HCEC 1CT (cell line): ENCODE measurements at places on chromosomes 4 and X.

- DNase-seq: no peak
Observed at GRCh38 chrX:2717312-2717711, 26.2 kb downstream of the CD99 start.

GRCh38 chr4:94806376-94806775 is 48.6 kb downstream of the BMPR1B start:
- no peak for DNase-seq

GRCh38 chrX:114038358-114038757 is 545.5 kb upstream of the HTR2C start:
- no peak for DNase-seq

DNA sequence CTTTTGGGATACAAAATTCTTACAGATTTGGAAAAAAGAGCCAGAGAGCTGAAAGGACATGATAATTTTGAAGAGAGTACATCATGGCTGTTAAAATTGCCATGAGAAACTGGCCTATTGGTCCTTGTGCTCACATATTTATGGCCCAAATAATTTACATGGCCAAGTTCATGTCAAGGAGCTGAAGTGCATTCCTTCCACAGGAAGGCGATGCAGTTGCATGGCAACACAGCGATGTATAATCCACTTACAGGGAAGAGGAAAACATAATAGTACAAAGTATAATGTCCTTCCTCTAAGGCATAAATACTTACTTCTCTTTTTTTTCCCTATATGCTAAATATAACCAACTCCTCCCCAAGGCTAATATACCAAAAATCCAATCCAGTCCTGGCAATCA is 914.5 kb upstream of the AGA start:
- no peak for DNase-seq

GRCh38 chr4:24650849-24651640 is 66.7 kb upstream of the DHX15 start:
- no peak for DNase-seq

GRCh38 chrX:102934624-102935023 is 2.4 kb upstream of the RAB40AL start:
- DNase-seq: peak; percentile 18

DNA sequence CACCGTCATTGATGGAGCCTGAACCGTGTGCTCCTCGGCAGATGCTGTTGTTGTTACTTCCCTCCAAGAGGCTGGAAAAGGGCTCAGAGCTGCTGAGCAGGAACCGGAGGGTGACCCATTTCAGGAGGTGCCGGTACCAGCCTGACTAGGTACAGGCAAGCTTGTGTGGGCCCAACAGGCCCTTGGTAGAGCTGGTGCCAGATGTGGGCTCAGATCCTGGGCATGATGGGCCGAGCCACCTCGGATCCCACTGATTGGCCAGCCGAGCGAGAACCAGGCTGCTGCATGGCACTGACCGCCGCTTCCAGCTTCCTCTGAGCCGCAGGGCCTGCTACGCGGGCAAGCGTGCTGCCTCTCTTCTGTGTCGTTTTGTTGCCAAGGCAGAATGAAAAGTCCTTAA is 33.7 kb downstream of the NOP14 start:
- no peak for DNase-seq

- DNase-seq: no peak
Observed at GRCh38 chr4:81919810-81920209, 448.1 kb upstream of the RASGEF1B start.

- DNase-seq: no peak
Observed at GRCh38 chr4:38139187-38139586, 179.0 kb downstream of the PTTG2 start.

- DNase-seq: no peak
Observed at GRCh38 chrX:10630320-10630719, 9.9 kb upstream of the MID1 start.

- no peak for DNase-seq
Observed at GRCh38 chr4:186787536-186787935, 63.9 kb upstream of the FAT1 start.

DNA sequence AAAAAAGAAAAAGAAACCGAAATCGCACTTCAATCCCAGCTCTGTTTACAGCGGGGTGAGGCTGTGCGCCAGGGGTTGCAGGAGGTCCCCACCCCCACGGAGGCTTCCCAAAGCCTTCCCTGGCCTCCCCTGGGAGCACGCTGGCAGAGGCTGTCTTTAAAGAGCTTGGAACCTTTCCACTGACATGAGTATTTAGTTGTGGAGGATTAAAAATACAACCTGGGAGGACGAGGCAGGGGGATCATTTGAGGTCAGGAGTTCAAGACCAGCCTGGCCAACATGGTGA is 69.1 kb downstream of the PPP2R2C start:
- DNase-seq: no peak

DNA sequence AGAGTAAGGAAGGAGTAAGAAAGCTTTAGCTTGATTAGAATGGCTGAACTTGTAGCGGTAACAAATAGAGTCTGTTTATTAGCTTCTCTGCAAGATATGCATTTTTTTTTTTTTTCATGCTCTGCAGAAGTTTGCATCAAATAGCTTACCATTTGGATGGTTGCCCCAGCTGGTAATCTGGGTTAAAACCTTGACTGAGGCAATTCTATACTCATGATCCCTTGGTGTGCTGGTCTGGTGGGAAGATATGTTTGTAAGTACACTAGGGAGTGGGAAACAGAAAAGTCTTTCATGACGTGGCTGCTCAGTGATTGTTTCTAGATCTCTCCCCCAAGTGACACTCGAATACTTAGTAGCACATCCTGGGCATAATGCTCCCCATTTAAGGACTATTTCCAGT is 32.1 kb downstream of the SEPTIN11 start:
- no peak for DNase-seq

DNA sequence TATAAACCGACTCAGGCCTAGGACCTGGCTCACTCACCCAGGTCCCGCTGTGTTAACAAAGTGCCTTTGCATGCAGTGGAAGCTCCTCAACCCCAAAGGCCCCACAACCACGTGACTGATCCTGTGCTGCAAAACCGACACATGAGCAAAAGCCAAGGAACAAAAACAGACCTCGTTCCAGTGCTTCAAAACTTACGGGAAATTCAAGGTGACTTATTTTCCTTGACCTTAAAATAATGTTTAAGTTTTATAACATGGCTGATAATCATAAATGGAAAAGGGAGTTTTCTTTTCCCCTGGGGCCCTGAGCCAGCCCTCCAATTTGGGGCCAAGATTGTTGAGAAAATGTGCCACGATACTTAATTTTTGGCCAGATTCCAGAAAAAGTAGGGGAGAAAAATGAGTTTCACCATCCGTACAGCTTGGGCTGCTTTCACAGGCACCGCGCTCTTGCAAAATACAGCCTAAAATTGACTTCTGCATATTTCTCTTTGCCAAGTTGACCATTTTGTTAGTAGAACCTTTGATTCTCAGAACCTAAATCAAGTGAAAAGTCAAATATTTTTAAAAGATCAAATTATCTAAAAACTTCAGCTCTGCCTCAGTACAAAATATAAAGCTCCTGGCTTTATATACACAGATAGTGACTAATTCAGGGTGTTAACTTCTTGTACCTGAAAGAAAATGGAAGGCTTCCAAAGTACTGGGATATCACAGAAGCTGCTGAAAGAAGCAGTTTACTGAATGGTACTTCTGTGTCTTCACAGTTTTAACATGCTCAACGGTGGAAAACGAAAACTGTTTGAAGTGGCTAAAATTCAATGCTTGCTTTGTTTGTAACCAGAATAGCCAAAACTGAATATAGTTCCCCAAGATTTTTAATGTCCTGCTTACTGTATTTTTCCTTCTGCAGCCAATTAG is 93.8 kb downstream of the APBB2 start:
- DNase-seq: no peak

DNA sequence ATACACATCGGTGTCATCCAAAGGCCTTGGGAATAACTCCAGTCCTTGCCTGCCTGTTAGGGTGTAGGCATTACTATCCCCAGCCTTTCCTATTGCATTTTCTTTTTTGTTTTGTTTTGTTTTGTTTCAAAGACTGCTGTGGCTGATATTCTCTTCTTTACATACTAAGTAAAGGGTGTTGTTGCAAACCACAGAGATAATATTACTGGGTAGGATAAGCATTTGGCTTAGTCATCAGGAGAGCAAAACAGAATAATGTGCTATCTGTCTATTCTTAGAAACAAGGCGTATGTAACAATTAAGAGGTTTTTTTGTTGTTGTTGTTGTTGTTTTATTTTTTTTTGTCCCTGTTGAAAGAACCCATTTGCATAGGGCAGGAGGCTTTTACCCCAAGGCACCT is 41.8 kb downstream of the UGT2B28 start:
- DNase-seq: no peak

GRCh38 chrX:13293700-13294099 is 26.2 kb downstream of the ATXN3L start:
- no peak for DNase-seq

DNA sequence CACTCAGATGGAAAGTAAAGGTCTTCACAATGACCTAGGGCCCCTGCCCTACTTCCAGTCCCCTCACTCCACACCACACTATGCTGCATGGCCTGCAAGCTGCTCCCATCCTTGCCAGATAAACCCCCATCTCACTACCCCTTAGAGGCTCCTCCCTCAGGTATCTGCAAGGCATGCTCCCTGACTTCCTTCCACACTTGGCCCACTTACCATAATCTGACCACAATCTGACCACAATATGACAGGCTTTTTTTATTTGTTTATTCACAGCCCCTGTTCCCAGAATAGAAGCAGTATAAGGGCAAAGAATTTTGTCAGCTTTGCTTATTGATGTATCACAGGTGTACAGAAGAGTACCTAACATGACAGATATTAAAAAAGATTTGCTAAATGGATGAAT is 124.7 kb downstream of the CAMK2D start:
- peak; percentile 34 for DNase-seq

- no peak for DNase-seq
Observed at GRCh38 chr4:176357359-176358082, 37.8 kb downstream of the SPCS3 start.

DNA sequence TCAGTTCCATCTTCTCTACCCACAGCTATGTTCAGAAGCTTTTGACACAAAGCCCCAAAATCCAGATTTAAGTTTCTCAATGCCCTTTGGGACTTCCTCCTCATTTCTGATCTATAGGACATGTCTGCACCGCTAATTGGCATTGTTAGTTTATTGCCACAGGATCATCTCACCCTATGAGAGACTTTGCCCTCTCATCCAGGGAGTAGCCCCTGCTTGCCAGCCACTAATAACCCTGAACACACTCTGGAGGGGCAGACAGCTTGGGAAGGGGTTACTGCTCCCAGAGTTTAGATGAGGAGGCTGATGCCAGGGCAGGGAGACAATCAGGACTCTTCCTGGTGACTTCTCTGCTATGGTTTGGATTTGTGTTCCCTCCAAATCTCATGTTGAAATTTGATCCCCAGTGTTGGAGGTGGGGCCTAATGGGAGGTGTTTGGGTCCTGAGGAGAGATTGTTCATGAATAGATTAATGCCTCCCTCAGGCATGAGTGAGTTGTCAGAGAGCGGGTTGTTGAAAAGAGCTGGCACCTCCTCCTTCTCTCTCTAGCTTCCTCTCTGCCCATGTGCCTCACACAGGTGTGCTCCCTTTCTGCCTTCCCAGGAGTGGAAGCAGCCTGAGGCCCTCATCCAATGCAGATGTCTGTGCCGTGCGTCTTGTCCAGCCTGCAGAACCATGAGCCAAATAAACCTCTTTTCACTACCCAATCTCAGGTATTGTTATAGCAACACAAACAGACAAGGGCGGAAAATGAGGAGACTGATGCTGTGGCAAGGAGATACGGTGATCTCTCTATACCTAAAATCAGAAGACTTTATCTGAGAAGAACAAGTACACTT is 3.6 kb upstream of the SCARB2 start:
- DNase-seq: no peak

GRCh38 chr4:72446353-72447055 is 122.5 kb downstream of the ADAMTS3 start:
- DNase-seq: no peak

GRCh38 chr4:23991444-23991843 is 101.6 kb upstream of the PPARGC1A start:
- no peak for DNase-seq

DNA sequence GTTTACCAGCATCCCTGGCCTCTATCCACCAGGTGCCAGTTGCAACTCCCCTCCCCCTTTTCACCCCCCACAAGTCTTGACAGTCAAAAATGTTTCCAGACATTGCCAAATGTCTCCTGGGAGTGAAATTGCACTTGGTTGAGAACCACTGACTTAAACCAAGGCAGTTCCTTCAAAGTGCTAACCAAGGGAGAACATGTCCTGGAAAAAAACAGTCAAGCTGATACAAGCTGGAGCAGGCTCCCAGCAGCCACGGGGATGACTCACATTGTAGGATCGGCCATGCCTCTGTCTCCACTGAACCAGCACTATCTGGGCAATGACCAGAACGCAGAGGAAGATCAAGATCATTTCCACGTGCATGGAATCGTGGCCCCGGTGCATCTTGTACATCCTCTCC is 11.4 kb downstream of the RNF175 start:
- peak; percentile 58 for DNase-seq

DNA sequence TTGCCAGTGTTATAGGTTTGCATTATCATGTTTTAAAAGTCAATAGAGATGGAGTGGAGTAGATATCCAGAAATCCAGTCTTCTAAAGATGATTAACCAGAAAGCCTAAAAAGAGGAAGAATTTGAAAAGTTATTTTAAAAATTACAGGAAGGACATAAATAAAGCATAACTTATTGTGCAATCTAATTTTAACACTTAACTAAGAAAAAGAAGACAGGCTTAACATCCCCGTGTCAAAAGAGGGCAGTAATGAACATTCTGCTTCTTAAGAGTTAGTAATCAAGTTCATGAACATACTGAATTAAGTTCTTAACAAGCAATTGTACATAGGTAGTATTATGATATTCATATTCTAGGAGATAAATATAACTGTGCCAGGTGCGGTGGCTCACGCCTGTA is 39.3 kb downstream of the ELF2 start:
- DNase-seq: no peak

- no peak for DNase-seq
Observed at GRCh38 chr4:138409670-138410069, 167.5 kb upstream of the SLC7A11 start.
